ENCODE measurements at places on chromosomes 5 and 9.

- no peak for DNase-seq
These were observed 4.0 kb upstream of the CCL28 start for GRCh38 chr5:43415935-43416802.

DNA sequence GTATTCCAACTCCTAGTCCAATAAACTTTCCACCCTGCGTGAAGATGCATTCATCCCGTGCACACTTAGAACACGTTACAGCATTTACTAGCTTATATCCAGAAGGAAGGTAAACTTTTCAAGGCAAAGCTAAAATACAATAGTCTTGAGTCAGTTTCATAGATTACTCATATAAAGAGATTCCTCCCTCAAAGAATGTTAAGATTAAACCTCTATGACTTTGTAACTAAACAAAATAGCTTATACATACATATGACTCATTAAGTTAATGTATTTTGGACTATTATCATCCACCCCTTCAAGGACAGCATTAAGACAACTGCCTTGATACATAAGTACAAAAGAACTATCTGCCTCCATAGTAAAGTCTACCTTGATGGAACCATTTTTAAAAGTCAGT lies 36.1 kb downstream of the TLE1 start:
- no peak for DNase-seq

DNA sequence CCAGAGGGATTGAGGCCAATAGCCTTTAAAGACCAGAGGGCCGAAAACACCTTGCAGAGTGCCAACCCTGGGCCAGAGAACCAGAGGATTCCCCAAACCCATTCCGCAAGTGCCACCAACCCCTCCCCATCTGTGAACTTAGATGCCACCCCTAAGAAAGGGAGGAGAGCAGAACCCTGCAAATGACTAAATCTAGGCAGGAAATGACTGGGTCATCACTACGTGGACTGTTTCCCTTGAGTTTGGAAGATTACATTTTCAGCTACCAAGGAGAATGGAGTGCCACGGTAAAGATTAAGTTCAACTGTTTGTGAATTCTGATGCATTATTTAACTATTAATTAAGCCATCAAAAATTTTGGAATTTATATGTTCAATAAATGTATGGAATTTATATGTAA lies 142.8 kb downstream of the ENC1 start:
- DNase-seq, result no peak

- no peak for DNase-seq
These were observed 7.4 kb downstream of the NPM1 start for GRCh38 chr5:171395042-171395441.

All from NCI-H2081 treated with DMSO at 0.1 percent for 48 hours (cell line).